ENCODE measurements at places on chromosomes 5 and 9.

DNA sequence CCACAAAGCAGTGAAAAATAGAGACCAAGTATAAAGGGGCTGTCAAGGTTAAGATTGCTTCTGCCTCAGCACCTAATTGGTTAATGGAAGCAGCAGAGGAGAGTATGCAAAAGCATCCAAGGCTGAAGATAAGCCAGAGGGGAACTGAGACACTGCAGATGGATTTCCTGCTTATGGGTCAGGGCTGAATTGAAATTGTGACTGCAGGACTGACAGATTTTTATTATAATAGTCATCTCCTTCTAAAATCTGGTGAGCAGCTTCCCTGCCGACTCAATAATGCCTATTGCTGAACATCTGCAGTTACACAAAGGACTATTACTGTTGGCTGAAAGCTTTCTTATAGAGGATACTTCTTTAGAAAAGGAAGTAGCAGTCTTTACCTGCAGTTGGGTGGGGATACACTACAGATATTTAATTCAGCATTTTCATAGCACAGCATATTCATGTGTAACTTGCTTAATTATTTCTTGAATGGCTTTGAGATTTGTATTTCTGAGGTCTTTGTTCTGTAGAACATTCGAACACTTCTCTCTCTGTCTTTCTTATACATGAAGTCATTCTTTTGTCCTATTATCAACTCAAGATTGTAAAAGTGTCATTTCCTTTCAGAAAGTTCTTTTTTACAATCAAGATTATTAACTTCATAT is 363.0 kb upstream of the RIOK2 start:
- no peak for DNase-seq

- DNase-seq: no peak
These were observed 337.4 kb upstream of the PUM3 start for GRCh38 chr9:3181049-3181953.

DNA sequence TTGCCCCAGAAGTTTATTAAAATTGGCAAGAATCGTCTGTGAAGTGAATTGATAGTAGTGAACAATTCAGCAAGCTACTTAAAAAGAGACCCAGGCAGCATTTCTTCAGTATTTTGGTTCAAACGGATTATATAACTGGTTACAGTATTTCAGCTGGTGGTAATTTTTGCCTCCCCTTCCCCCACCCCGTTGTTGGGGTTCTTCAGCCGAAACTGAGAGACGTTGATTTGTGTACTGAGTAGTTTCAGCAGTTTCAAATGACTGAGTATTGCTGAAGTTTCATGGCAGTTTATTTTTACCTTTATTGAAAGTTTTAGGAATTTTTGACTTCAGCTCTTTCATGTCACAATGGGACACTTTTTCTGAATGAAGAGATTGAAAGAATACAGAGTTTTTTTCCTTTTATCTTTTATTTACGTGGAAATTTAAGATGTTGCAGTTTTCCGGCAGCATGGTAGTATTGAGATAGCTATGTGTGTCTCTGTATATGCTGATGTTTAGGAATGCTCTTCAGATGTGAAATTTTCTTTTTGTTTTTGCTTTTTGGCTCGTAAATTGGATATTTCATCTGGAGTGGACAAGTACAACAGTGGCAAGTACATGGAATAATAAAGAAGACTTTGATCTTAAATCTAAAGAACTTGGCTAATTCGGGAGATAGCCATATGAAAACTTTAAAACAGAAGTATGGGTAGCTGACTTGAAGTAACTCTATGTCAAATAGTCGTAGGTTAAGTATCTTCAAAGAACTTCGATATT is 1.9 kb downstream of the GPBP1 start:
- no peak for DNase-seq

- DNase-seq: no peak
These were observed 344.1 kb downstream of the BNC2 start for GRCh38 chr9:16526380-16526779.

- DNase-seq: no peak
These were observed 91.2 kb downstream of the RFX3 start for GRCh38 chr9:3434594-3434993.

- peak; percentile 52 for DNase-seq
These were observed 38.4 kb downstream of the EGR1 start for GRCh38 chr5:138503487-138504270.

- DNase-seq: no peak
These were observed 200.4 kb downstream of the ARRDC3 start for GRCh38 chr5:91182763-91183162.

DNA sequence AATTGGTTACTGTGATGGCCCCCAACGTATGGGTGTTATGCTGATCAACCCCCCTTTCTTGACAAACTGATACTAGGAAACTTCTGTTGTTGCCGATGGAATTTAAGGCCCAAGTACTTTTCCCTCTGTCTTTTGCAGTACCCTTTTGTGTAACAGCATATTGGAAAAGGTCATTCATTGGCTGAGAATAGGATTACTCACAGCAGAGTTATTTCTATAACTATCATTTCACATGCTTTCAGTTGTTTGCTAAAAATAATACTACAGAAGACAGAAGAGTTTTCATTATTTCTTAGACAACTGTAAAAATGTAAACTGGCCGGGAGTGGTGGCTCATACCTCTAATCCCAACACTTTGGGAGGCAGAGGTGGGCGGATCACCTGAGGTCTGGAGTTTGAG is 329.5 kb downstream of the KIAA0825 start:
- DNase-seq: no peak

- peak; percentile 49 for DNase-seq
These were observed 47.8 kb downstream of the NR3C1 start for GRCh38 chr5:143355710-143356109.

GRCh38 chr9:7561527-7562080 is 238.0 kb downstream of the DMAC1 start:
- no peak for DNase-seq

- DNase-seq: no peak
These were observed 155.0 kb upstream of the TSLP start for GRCh38 chr5:110916381-110917049.

DNA sequence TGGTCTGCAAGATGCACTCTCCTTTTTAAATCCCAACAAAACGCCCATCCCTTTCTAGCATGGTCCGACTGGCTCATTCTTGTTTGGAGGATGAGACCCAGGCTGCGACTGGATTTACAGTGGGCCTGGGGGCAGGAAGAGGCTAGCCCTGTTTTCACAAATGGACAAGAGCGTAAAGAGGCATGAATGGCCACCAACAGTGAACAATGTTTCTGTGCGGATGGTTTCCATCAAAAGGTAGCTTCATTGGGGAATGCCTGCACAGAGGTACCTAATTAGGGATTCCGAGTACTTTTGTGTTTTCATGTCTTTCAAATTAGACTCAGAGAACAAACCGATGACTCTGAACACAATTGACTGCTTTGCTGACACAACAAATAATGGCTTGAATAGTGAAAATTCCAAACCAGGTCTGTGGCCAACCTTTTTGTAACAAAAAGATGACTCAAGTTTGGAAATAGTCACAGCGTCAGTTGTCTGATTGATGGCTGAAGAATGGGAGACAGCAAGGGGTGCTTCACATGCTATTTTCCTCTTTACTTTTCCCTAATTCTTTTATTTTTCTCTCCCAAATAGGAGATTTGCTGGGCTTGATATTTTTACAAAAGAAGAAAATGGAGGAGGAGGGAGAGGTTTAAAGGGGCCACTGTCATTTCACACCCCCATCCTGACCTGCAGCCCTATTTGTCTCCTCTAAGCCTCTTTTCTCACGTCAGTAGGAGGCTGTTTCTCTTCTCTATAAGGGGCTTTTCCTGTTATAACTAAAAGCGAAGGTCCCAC is 208.1 kb upstream of the S1PR3 start:
- DNase-seq: no peak

DNA sequence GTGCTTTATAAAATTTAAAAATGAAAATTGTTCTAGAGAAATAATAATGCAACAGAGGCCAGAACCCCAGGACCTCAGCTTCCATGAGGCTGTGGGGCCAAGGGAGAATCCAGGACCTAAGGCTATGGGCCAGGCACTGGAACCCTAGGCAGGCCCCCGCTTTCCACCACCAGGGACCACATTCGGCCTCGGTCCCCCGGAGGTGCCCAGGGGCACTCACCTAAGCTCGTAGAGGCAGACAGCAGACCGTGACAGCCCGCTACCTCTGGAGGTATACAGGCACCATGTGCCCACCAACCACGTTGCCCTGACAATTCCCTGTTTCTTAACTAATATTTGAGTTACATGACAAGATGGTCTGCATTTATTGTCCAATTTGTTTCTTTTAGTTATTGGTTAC is 49.5 kb upstream of the MROH2B start:
- DNase-seq: no peak

DNA sequence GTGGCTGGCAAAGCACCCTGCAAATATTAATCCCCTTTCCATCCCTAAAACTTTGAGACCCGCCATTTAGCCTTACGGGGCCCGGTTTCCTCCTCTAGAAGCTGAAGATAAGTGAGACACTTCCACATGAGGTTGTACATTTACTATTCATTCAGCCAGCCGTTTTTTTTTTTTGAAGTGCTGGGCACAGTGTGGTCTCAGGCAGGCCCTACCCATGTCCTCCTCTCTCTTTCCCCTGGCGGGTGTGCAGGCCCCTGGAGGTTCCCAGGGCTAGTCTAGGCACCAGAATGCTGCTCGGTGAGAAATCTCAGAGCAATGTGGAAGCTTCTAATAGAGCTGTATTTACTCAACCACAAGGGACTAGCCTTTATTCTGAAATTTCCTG is 107.4 kb upstream of the LARP1 start:
- DNase-seq: no peak

DNA sequence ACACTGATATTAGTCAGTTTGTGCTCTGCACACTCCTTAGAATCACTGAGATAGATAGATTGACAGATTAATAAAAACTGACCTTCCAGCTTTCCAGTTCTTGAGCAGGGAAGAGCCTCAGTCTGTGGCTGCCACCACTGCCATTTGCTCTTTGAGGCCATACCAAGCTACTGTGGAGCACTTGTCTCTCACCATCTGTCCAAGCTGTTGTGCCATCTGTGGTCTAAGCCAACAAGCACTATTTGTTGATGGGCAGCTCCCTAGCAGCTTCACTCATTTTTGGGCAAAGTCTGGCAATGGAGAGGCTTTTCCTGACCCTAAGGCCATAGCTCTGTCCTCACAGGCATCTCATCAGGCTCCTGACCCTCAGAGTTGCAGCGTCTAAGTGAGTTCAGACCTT is 30.4 kb downstream of the HTR1A start:
- no peak for DNase-seq

GRCh38 chr9:107214915-107215314 is 68.2 kb upstream of the RAD23B start:
- DNase-seq: no peak

DNA sequence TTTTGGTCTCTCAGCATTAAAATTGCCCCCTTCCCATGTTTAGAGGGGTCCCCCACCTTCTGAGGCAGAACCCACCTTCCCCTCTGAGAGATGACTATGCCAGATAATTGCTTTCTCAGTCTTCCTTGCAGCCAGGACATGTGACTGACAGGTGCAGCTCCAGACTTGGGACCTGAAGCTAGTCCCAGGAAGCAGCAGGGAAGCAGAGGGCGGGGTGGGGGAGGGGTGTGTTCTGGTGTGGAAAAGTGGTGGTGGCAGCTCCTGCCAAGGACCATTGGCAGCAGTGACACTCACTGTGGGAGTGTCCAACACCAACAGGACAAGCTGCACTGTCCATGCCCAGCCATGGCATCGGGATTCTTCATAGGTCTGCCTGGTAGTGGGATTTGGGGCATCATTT is 2.3 kb downstream of the EIF4E1B start:
- DNase-seq: no peak

- no peak for DNase-seq
These were observed 279.1 kb downstream of the TLE1 start for GRCh38 chr9:81410201-81410600.

DNA sequence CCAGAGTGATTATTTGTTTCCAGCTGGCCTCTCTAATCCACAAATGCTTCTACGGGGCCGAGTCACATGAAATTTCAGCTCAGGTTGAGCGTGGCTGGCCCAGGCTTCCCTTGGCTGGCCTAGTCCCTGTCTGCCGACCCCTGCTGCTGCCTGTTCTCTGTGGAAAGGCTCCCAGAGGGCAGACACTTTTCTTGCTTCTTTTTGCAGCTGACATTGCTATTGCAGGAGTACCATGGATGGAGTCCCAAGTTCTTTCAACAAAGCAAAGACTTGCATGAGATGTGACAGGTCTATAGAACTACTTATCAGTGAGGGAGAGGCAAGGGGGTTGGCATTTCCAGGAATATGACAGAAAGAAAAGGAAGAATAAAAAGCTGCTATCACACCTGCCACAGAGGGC is 287.4 kb upstream of the ARRDC3 start:
- no peak for DNase-seq

- no peak for DNase-seq
These were observed 32.9 kb downstream of the NKD2 start for GRCh38 chr5:1041225-1042143.

GRCh38 chr9:89391585-89391984 is 73.3 kb downstream of the SECISBP2 start:
- DNase-seq: no peak

GRCh38 chr9:69279084-69279731 is 45.8 kb upstream of the ENTREP1 start:
- no peak for DNase-seq

DNA sequence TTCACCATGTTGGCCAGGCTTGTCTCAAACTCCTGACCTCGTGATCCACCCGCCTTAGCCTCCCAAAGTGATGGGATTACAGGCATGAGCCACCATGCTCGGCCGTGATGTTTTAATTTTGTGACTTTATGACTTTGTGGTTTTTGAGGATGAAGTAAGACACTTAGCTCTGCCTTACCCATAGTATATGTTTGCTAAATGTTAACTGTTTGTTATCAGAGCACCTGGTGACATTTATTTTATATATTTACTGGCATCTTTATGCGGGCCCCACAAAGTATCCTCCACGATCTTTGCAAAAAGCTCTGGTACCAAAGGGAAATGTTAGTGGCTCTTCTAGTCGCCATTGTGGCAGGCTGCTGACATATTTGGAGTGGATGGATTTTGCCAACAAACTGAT is 6.7 kb downstream of the SLC23A1 start:
- no peak for DNase-seq

DNA sequence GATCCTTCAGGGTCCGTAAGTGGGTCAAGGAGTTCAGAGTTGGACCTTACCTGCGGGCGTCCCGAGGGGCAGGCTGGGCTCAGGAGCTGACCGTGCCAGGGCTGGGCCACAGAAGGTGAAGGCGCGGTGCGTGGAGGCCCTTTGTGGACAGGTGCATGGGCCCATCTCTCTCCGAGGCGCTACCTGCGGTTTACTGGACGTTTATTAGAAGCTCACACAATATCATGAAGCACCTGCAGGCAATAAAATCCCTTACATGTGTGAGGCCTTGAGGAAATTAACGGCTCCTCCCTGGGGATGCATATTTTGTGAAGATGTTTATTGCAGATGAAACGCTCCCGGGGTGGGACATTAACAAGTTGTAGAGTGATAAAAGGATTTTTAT is 79.8 kb upstream of the LMX1B start:
- DNase-seq: no peak

All from CD8-positive, alpha-beta memory T cell (primary cell).